ENCODE measurements at places on chromosomes 13 and 19.
A peak's percentile ranks its signal among the peaks of the same experiment; 100 is the strongest.

- DNase-seq = peak; percentile 61
These were observed 10.4 kb upstream of the RASA3 start for GRCh38 chr13:114142640-114143490.

DNA sequence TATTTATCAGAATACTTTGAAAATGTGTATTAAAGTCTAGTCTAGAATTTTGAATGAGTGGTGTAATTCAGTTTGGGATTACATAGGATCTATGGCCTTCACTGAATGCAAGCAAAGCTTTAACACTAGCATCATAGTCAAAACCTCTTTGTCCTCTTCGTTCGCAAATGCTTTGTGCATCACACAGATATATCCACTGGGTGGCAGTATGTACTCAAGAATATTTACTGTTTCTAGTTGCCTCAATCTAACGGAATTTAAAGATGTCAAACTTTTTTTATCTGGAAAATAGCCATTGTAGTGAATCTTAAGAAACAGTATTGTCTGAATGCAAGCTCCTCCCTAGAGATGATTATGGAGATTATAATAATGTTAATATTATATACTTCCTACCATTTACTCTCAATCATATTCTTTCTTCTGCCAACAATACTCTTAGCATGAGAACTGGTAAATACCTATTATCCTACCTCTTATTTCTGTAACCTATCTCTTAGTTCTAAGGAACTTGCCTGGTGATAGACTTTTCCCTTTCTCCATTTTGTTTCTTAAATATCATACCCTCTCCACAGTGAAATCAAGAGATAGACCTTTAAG is 25.8 kb downstream of the LACC1 start:
- DNase-seq = no peak

DNA sequence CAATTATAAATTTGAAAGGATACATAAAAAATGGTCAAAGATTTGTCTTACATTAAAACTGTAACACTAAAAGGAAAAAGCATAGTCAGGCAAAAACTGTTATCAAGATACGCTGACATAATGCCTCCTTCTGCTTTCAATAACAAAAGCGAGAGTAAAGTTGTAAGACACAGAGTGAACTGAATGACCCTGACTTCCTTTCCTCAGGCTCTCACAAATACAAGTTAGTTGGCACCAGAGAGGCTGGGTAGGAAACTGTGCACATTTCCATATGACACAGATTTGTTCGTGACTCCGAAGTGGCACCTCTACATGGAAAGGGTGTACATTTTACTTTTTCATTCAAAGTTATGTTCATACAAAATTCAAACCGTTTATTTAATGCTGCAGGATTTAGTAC is 15.4 kb downstream of the FGF14 start:
- DNase-seq = no peak

DNA sequence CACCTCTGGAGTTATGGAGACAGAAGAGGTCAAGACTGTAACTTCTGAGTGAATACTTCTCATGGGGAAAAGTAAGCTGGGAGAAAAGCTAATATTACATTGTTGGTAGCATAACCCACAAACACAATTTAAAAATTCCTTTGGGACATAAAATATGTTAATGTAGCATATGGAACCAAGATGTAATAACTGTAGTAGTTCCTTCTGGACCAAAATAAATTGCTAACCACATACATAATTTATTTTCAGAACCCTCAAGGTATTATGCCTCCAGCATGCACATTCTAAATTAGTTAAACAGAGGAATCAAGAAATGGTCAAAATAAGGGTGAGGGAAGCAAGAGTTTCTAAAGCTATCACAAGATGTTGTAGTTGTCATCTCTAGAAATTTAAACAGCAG is 4.8 kb upstream of the RNF17 start:
- DNase-seq = no peak

DNA sequence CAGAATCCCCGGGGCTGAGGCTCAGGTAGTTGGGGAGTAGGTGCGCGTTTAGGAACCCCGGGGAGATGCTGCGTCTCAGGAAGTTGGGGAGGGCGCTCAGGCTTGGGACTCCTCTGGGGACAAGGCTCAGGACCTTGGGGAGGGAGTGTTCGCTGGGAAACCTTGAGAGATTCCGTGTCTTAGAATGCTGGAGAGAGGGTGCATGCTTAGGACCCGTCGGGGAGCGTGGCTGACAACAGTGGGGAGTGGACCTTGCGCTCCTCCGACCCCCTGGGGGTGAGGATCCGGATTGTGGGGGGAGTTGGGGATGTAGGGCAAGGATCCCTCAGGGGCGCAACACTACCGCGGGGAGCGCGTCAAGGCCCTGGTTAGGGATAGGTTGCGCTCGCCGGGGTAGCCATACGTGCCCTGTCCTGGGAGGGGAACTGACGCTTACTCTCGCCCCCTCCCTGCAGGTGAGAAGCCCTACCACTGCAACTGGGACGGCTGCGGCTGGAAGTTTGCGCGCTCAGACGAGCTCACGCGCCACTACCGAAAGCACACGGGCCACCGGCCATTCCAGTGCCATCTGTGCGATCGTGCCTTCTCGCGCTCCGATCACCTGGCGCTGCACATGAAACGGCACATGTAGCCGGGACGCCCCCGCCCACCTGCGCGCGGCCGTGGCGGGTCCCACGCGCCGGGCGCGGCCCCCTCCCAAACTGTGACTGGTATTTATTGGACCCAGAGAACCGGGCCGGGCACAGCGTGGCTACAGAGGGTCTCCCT is 2.0 kb downstream of the KLF2 start:
- DNase-seq = no peak

DNA sequence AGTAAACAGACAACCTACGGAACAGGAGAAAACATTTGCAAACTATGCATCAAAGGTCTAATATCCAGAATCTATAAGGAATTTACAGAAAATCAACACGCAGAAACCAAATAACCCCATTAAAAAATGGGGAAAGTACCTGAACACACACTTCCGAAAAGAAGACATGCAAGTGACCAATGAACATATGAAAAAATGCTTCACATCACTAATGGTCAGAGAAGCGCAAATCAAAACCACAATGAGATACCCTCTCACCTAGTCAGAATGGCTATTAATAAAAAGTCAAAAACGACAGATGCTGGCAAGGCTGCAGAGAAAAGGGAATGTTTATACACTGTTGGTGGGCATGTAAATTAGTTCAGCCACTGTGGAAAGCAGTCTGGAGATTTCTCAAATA is 29.5 kb downstream of the SLC25A15 start:
- no peak for DNase-seq

DNA sequence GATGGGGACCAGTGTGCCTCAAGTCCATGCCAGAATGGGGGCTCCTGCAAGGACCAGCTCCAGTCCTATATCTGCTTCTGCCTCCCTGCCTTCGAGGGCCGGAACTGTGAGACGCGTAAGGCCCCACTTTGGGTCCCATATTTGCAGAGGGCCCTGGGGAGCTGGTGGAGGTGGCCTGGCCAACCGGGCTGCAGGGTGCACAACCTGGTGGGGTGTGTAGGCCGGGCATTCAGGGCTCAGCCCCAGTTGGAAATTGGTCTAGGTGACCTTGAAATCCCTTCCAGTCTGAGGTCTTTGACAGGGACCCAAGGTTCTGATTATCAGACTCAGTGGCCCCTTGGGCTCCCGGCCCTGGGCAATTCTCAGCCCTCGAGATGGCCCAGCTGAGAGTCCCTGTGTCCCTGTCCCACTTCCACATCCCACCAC is 8.3 kb downstream of the F7 start:
- no peak for DNase-seq

GRCh38 chr19:23542562-23542961 is 144.4 kb downstream of the ZNF675 start:
- DNase-seq = no peak

DNA sequence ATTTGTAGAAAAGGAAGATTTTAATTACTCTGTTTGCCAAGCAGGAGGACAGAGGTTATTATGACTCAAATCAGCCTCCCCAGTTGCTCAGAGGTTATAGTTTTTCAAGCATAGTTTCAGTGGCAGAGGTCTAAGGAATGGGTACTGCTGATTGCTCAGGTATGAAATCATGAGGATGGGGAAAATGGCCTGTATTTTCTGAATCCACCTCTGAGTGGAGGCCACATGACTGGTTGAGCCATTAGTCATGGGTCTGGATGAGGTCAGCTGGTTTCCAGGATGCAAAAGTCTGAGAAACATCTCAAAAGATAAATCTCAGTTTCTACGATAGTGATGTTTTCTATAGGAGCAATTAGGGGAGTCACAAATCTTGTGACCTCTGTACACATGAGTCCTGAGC is 62.8 kb upstream of the CEACAM8 start:
- DNase-seq = no peak

DNA sequence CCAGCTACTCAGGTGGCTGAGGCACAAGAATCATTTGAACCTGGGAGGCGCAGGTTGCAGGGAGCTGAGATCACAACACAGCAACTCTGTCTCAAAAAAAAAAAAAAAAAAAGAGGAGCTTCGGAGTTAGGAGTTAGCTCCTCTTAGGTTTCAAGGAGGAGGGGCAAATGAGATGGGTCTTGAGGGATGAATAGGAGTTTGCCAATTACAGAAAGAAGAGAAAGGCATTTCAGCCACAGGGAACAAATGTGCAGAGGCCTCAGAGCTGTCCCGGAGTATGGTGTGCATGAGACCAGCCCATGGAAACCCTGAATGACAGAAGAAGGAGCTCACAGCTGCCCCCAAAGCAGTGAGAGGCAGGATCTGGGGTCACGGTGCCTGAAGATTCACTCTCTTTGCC is 24.6 kb downstream of the TLE2 start:
- no peak for DNase-seq
